DMS53 (cell line): ENCODE measurements at places on chromosomes 7 and 10.

DNA sequence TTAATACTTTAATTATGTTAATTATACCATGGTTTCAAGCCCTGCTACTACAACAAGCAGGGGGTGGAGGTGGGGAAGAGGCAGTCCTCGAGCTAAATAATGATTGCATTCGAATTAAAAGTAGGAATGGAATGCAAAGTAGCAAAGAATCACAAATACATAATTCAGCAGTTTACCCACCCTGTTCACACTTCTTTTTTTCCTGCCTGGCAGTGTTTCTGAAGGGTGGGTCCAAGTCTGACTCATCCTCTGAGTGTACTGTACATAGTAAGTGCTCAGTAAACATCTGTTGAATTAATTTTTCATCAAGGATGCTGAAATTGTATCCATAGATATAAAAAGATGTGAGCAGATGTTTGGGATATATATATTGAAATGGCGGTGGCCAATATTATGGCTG is 778.8 kb downstream of the LRMDA start:
- no peak for DNase-seq

DNA sequence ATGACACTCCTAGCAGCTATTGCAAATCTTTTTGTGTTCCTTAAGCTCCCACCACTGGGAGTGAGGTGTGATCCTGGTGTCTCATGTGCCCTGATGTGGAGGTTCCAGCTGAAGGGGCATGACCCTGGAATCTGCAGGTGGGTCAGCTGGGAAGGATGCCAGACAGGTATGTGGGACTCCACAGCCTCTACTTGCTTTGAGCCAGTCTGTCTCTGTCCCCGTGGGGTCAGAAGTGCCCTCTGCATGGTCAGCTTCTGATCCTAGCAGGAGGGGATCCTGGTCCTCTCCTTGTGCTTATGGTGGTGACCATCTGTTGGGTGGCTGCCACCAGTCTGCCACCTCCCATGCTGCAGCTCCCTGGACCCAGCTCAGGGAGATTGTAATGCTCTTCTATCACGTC is 51.1 kb upstream of the COMTD1 start:
- no peak for DNase-seq

DNA sequence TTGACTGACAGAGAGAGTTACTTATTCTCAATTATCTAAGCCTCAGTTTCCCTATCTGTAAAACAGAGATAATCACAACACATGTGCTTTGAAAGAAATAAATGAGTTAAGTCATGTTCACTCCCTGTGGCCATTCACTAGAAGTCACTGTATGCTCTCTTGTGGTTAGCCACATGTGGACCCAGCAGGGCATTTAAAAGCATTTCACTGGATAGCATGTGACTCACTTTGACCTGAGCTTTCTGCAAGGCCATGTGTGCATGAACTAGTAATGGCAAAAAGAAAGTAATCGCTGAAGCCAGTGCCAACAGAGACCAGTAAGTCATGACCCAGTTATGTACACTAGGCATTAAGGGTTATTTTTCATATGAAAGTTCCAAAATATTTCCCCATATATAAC is 557.0 kb upstream of the IGFBP3 start:
- no peak for DNase-seq

DNA sequence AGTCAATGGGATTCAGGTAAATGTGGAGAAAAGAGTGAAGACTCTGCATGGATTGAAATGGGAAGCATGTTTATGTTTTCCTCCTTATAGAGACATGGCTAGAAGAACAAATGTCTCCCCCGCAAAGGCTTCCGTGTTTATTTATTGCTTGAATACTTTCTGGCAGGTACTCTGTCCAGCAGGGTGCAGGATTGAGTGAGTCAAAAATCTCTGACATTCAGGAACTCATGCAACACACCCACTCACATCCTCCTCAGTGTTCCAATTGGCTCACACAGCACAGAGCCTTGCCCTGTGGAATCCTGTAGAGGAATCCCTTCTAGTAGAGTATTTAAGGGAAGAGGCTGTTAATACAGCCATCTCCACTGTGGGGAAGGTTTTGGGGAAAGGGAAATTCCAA is 290.3 kb upstream of the VWC2 start:
- peak; percentile 43 for DNase-seq

DNA sequence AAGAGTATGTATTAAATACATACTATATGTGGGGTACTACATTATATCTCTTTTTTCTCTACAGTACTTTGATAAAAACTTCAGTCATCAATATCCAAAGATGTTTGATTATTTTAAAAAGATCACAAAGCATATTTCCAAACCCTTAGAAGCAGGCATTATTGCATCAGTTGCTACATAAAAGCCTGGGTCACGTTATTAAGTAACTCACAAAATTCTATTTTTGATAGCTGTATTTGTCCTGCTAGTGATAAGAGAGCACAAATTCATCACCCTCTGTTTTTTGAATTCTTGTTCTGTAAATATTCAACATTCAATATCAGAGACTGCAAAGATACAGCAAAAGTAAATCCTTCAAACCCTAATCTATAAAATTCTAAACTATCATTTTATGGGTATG is 30.0 kb downstream of the A1CF start:
- DNase-seq: no peak

DNA sequence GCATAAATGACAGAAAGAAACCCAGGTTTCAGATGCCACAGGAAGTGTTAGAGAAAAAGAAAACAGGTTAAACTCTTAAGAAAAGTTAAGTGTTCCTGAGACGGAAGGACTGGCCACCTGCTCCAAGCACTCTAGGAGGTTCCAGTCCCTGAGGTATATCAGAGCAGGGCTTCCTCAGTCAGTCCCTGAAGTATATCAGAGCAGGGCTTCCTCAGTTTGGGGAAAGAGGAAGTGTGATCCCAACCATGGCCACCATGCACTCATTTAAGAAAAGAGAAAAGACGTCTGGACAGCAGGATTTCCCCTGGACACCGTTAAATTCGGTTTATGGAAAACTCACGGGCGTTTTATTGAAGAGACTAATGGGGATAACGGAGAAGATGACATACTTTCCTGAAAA is 133.4 kb upstream of the PFKP start:
- DNase-seq: no peak
